Hematopoietic multipotent progenitor cell treated with erythropoietin and hydrocortisone succinate and interleukin-3 and kit ligand, for 8 days (in vitro differentiated cells): ENCODE measurements at places on chromosomes 12 and 14.

DNA sequence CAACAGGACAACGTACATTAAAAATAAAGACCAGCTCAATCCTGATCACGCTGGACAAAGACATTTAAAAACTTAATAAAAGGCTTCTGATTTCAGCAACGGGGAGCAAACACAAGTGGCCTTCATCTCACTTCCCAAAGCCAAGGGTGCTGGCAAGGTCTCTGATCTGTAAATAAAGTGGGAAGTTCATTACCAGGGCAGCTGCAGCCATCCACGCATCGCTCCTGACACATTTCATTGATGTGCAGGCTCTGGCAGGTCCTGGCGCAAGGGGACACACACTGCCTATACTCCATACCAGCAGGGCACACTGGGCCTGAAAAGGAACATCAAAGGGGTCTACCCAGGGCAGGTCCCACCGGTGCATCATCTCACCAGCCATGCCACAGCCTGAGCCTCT lies 51.0 kb downstream of the VWF start:
- no peak for DNase-seq

- peak; percentile 59 for DNase-seq
These were observed 79.2 kb downstream of the B4GALNT3 start for GRCh38 chr12:538731-539539.

DNA sequence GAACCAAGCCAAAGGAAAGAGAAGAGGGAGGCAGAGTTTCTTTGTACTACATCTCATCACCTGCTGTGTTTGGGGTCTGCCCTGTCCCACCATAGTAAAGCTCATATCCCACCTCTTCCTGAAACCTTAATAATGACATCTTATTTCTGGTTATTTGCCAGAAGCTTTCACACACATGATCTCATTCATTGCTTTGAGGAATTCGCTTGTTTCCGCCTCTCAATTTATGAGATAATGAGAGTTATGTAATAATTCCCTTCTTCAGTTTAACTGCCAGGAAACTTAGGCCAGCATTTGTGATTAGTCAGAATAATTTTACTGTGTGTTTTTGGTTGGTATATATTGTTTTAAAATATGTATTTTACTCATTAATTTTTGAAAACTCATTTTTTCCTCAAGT lies 205.2 kb downstream of the CACNA1C start:
- no peak for DNase-seq

DNA sequence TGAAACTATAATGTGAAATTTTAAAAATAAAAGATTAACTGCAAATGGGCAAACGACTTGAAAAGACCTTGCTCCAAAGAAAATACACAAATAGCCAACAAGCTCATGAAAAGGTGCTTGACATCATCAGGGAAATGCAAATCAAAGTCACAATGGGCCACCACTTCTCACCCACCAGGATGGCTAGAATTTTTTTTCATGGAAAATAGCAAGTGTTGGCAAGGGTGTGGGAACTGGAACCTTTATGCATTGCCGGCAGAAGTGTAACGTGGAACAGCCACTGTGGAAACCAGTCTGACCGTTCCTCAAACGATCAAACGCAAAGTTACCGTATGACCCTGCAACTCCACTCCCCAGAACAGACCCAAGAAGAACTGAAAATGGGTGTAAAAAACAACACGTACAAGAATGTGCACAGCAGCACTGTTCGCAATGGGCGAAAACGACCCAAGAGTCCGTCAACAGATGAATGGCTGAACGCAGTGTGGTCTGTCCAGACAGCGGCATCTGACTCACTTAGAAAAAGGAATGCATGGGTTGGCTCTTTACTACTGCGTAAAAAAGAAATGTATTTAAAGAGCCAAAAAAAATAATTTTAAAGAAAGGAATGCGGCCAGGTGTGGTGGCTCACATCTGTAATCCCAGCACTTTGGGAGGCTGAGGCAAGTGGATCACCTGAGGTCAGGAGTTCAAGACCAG lies 40.2 kb downstream of the SCARB1 start:
- DNase-seq = no peak

- DNase-seq = no peak
These were observed 15.5 kb downstream of the CCDC63 start for GRCh38 chr12:110862329-110862728.

DNA sequence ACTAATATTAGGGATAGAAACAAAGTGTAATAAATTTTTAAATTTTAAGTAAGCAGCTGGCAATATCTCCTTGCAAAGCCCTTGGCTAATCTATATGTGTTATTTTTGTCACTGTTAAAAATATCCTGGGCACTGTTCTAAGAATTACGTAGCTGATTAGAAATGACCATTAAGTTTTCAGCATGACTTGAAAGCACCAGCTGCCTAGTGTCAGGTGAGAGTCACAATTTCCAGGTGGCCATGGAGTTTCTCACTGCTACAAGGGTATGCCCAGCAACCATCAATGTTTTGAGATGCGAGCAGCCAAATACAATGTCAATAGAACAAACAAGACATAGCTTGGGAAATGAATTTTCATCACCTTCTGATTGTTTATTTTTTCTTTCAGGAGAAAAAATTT lies 23.3 kb upstream of the GYS2 start:
- no peak for DNase-seq
